Suprapubic skin (tissue), 4 donors: ENCODE measurements at places on chromosomes 6 and 20. TPM values are rescaled to one million over a fixed set of nuclear protein-coding genes. Genes with fewer than 3 reads are reported as not detected.

PRRT1 gene
- total RNA-seq: 0.44 TPM

- no peaks in the 10 kb centered on the region for H3K27me3 ChIP-seq
- H3K4me3 ChIP-seq: no peak overlapping the region
- no peaks in the 10 kb centered on the region for H3K4me1 ChIP-seq
- H3K36me3 ChIP-seq: no peaks in the 10 kb centered on the region
- DNase-seq: no peak
These were observed 67.5 kb downstream of the MACROD2 start for GRCh38 chr20:14062786-14063185.

DNA sequence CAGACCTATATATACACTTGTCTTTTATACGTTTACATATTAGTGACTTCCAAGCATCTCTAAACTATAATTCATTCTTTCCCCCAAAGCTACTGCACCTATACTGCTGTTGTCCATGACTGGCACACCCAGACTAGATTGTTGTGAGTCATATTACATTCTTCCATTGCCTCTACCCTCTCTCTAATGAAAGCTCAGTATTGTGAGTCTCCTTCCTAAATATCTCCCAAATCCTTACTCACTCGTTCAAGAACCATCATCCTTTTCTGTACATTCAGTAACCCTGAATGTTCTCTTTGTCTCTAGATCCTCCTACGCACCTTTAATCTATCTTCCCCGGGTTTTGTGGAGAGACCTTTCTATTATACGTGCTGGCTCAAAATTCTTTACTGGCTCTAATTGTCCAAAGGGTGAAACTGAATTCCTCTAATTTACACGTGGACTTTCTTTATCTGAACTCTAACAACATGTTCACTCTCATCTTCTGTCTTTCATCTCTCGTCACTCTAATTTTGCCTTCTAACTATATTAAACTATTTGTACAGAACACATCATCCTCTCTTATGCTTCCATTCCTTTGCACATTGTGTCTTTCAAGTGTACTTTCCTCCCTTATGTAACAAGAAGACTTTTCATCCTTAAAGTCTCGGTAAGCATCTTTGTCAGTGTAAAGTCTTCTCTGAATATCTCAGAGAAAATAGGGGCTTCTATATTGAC, 109.3 kb downstream of the IBTK start:
- no peaks in the 10 kb centered on the region for H3K4me1 ChIP-seq
- DNase-seq: no peak
- H3K36me3 ChIP-seq: no peaks in the 10 kb centered on the region
- no peak overlapping the region for H3K4me3 ChIP-seq
- no peaks in the 10 kb centered on the region for H3K27me3 ChIP-seq

DNA sequence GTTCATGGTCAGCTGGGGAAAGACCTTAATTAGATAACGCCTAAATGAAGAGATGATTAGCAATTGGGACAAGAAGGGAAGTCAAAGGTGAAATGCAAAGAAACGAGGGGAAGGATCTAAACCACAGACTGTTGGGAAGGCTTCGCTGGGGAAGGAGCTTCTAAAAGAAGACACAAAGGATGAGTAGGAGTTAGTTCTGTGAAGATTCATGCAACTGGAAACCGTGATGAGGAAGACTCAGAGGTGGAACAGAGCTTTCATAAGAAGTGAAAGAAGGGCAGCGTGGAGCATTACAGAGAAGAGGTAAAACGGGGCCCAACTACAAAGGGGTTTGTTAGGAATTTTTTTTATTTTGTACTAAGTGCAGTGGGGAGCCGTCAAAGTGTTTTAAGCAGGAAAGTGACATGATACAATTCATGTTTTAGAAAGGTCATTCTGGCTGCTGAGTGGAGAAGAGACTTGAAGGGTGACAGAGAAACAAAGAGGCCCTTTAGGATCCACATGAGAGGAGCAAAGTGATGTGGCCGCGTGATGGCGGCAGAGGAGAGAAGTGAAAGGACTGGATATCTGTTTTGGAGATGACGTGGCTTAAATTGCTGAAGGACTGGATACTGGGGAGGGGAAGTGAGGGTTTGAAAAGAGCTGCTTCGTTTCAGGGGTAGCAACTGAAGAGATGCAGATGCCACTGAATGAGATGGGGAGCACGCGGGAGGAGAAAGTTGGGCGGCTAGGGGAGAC, 33.6 kb downstream of the TTI1 start:
- H3K36me3 ChIP-seq: peaks cover 95% of the 10 kb centered on the region
- DNase-seq: no peak
- H3K4me1 ChIP-seq: no peaks in the 10 kb centered on the region
- H3K4me3 ChIP-seq: no peak overlapping the region
- no peaks in the 10 kb centered on the region for H3K27me3 ChIP-seq
- no peak overlapping the region for H3K27ac ChIP-seq
